ENCODE measurements at places on chromosomes 7 and 10. TPM values are rescaled to one million over a fixed set of nuclear protein-coding genes. Genes with fewer than 3 reads are reported as not detected.

EPDR1 gene
- 23.6 TPM for total RNA-seq

CALML5 gene
- total RNA-seq, result not detected

LFNG gene
- total RNA-seq, result 58.6 TPM

WNT16 gene
- total RNA-seq, result not detected

COL17A1 gene
- total RNA-seq, result 2.6 TPM

PVRIG gene
- not detected for total RNA-seq

H2BK1 gene
- total RNA-seq, result not detected

SPDYE9 gene
- not detected for total RNA-seq

MMD2 gene
- not detected for total RNA-seq

EPHA1 gene
- 0.96 TPM for total RNA-seq

MEPCE gene
- 20.2 TPM for total RNA-seq

CYP2C19 gene
- not detected for total RNA-seq

SLC39A12 gene
- total RNA-seq, result not detected

GPR15LG gene
- not detected for total RNA-seq

CFAP70 gene
- 1.3 TPM for total RNA-seq

WIPF3 gene
- 1.0 TPM for total RNA-seq

OR2A12 gene
- total RNA-seq, result not detected

MRPL32 gene
- 64.4 TPM for total RNA-seq

NPY4R2 gene
- not detected for total RNA-seq

OR6B1 gene
- not detected for total RNA-seq

CTNNA3 gene
- 0.75 TPM for total RNA-seq

Data from astrocyte (in vitro differentiated cells and primary cell).